Putamen (tissue), 1 donor: ENCODE measurements at places on chromosomes 16 and 17.

DNA sequence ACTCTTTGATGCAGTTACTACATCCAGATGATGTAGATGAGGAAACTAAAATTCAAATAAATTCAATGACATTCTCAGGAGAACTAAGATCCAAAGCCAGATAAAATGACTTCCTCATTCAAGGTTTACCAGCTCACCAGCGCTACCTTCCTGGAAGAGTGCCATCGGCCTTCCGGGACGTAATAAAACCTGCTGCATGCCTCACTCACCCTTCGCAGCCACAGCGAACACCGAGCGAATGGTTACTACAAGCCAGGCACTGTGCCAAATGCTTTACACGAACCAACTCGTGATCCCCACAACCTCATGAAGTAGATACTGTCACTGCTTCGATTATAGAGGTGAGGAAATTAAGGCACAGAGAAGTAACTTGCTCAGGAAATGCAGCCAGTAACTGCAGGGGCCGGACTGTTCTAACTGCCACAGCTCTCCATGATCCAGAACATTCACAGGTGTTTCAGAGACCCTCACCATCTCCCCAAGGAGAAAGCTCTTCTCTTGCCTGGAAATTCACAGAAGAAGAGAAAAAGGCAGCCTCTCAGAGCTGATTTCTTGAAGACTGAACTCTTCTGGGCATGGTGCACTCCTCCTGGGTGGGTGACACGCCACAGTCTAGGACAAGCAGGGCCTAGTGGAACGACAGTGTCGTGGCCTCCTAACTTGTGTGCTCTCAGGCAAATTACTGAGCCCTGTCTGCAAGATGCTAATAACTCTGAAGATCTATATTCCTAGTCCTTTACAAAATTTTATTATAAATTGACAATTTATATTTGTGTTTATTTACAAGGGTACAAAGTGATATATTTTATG is 46.8 kb downstream of the HIC1 start:
- no peak for DNase-seq

DNA sequence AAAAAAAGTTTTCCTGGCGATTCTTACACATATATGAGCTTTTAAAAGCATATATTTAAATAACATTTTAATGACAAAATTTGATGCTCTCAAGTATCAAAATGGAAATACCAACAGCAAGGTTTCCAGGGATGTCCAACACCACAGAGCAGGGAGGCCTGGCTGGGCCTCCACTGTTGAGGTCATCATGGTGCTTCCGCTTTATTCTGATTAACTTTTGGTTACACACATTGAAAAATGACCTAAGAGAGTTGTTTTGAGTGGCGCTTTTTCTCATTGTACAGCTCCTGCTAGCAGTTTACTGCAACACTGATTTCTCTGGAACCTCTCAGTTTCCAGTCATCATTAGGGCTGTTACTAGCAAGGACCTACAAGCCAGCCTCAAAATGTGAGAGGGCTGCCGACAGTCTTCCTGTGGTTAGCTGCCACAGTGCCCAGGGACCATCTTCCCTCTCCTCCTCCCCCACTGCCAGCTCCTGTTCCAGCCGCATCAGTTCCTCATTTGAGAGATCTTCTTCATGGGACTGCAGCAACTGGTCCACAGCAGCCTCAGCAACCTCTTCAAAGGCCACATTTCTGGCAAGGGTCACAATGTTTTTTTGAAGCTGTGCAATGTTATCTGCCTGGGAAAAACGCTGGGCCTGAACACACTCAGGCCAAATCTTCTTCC is 21.3 kb downstream of the DEF8 start:
- no peak for DNase-seq

- no peak for DNase-seq
Measured at GRCh38 chr16:66001432-66001831, 365.1 kb upstream of the CDH5 start.

DNA sequence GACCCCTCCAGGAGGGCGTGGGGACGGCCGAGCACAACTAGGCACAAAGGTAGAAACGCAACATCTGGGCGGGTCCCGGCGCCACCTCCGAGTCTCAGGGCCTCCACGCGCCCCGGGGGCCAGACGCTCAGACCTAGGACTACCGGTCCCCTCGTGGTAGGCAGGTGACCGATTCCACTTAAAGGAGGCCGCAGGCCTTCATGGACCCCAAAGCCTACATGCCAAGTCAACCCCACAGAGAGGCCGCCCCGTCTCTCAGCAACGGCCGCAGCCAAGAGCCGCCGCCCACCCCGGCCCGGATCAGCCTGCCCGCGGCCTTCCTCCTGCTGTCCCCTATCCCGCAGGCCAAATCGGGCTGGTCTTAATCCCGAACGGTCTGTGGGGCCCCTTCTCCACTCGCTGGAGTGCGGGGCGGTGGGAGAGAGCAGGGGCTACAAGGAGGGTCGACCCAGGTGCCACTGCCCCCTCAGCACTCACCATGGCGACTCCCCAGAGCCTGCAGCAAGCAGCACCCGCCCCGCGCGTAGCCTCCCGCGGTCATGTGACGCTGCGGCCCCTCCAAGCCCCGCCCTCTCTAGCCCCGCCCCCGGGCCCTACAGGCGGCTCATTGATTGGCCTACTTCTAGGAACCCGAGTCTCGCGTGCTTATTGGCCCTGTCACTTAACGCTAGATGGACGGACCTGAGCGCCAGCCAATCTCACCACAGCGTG is at the start of gene VPS35:
TSS of gene VPS35 (minus strand) at position 525 of the 711 bp plus-strand sequence. CDS start at position 480, 45 bp downstream.
- peak; percentile 99 for DNase-seq

GRCh38 chr17:11564589-11565380 is 33.5 kb upstream of the DNAH9 start:
- DNase-seq: peak; percentile 43

DNA sequence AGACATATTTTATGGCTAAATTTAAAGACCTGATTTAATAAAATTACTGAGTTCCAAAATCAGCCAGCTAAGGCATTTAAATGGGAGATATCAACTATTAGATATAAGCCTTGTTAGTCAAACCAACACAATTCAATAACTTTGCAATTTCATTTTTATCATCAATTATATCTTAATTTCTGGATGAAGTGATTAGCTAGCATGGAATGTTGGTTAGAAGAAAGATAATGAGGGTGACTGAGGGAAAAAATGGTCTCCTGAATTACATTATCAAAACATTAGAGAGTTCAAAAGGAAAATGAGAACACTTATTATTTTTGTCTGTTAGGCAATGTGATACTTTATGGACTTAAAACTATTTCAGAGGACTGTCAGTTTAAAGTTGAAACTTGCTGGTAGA is 525.7 kb downstream of the CDH11 start:
- DNase-seq: no peak

DNA sequence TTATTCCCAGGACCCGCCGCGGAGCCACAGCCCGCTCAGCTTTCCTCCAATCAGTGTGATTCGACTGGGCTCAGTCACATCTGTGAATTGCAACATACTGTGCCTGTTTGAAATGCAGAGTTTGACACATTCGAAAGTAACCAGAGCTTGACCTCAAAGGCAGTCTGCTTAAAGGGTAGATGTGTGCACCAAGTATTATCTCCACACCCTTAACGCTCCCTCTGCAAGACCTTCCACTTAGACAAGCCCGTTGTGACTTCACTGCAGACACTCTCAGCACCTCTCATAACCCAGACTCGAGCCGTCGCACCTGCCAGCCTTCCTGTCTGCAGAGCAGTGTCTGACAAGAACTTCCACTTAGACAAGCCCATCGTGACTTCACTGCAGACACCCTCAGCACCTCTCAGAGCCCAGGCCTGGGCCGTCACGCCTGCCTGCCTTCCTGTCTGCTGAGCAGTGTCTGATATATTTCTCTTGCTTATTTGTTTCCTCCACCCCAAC is 3.7 kb downstream of the KLHDC4 start:
- DNase-seq: no peak

- DNase-seq: no peak
Measured at GRCh38 chr16:47375423-47375822, 85.4 kb downstream of the ITFG1 start.

DNA sequence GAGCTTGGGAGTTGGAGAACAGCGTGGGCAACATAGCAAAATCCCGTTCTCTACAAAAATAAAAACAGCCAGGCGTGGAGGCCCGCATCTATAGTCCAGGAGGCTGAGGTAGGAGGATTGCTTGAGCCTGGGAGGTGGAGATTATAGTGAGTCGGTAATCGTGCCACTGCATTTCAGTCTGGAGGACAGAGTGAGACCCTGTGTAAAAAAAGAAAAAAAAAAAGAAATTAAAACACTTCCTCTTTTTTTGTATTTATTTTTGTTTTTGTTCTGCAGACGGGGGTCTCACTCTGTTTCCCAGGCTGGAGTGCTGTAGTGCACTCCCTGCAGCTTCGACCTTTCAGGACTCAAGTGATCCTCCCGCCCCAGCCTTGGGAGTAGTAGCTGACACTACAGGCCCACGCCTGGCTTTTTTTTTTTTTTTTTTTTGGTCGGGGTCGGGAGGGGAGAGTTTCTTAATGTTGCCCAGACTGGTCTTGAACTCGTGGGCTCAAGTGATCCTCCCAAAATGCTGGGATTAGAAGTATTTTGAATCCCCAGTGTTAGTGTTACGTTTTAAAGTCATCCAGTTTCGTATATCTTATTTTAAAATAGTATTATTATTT is 1.5 kb downstream of the IST1 start:
- no peak for DNase-seq

DNA sequence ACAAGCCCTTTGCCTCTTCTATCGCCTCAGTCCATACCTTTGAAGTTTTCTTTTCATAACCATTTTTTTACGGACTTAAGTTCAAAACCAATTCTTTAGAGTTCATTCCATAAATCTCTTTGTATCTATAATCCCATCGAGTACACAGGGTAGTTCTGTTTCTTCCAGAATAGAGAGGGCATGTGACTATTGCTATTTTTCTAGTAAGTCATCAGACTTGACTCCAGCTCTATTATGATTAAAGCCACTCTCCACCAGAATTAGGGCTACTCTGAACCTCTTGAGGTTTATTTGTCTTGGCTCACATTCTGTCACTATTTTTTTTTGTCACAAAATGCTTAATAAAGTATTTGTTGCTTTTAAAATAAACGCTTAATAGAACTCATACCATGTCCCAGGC is 191.9 kb upstream of the AXIN2 start:
- no peak for DNase-seq

- no peak for DNase-seq
Measured at GRCh38 chr16:82999711-83000110, 372.9 kb downstream of the CDH13 start.

GRCh38 chr17:78761789-78762406 is 20.2 kb downstream of the CYTH1 start:
- no peak for DNase-seq

DNA sequence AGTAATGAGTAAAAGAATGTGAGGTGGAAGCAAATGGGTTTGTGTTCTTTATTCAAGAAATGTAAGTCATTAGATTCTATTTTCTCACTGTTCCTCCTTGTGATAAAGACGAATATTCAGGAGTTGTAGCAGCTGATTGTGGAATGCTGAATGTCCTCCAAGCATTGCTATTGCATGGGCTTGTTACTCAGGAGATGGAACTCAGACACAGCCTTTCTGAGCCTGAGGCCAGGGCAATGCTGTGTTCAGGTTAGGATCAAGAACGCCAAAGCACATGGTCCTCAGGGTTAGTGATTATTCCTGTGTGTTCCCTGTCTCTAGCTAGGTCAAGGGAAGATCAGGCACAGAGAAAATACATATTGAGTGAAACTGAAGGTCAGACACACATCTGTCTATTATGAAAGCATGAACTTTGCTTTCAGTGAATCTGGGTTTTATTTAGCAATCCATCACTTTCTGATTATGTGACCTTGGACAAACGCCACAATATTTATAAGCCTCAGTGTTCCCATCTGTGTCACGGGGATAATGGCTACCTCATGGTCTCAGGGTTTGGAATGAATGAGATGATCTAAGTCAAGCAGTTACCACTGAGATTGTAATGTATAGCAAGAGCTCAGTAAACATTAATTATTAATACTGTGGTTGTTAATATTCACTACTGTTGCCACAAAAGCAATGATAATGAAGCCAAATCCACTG is 426.8 kb upstream of the DYNLRB2 start:
- DNase-seq: no peak

- DNase-seq: no peak
Measured at GRCh38 chr16:85986931-85987749, 88.2 kb downstream of the IRF8 start.

- DNase-seq: no peak
Measured at GRCh38 chr16:55571191-55571897, 4.9 kb downstream of the CAPNS2 start.

- peak; percentile 75 for DNase-seq
Measured at GRCh38 chr17:74842599-74843351, 16.9 kb downstream of the GRIN2C start.

- DNase-seq: no peak
Measured at GRCh38 chr16:23223368-23223767, 40.8 kb downstream of the SCNN1G start.

DNA sequence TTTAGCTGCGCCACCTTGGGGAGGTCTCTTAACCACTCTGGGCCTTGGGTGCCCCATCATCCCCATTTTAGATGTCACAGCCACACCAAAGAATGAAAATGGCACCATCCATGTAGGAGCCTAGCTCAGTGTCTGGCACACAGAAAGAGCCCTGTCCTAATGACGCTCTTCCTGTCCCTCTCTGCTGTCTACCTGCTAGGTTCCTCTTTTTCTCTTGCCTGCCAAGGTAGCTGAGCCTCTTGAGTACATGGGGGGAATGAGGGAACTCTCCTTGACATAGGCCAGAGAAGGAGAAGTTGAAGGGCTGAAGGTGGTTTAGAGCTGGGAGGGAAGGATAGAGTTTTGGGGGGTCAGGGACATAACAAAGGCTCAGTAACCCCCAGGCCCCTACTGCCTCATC is 1.8 kb downstream of the RUNDC3A start:
- no peak for DNase-seq

- no peak for DNase-seq
Measured at GRCh38 chr16:67063008-67063407, 34.1 kb downstream of the CBFB start.

GRCh38 chr16:82062645-82063058 is 27.6 kb downstream of the HSD17B2 start:
- no peak for DNase-seq

- DNase-seq: no peak
Measured at GRCh38 chr17:21085707-21086106, 41.1 kb upstream of the DHRS7B start.

GRCh38 chr17:41777574-41778188 is 8.8 kb downstream of the JUP start:
- peak; percentile 66 for DNase-seq

DNA sequence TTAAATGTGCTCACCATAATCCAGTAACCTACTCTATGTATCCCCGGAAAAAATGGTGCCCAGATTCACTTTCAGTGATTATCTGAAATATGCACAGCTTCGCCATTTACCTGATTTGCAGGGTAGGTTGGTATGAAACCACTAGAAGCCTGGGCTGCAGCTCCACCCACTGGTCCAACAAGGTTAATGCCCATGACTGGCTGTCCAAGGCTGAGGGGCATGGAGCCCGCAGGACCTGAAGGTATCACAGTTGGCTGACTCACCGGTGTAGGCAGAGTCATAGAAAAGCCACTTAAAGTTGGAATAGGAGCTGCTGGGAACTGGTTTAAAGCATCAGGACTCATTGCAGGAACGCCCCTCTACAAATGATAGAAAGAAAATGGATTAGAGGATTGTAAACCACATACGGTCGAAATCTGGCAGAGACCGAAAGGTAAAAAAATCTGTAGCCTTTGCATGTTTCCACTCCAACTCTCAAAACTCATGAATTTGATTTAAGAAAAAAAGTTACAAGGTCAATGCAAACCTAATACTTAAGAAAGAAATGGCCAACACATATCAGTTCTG is 38.6 kb downstream of the SYNRG start:
- DNase-seq: no peak

GRCh38 chr16:70592106-70592571 is 54.2 kb upstream of the IL34 start:
- DNase-seq: no peak

- DNase-seq: no peak
Measured at GRCh38 chr17:43528988-43529814, 16.9 kb downstream of the ETV4 start.

- DNase-seq: no peak
Measured at GRCh38 chr16:78462288-78463208, 363.1 kb downstream of the WWOX start.
